ENCODE measurements at places on chromosomes 7 and 10. TPM values are rescaled to one million over a fixed set of nuclear protein-coding genes. Genes with fewer than 3 reads are reported as not detected.

NEUROD6 gene
- not detected for total RNA-seq

DNA sequence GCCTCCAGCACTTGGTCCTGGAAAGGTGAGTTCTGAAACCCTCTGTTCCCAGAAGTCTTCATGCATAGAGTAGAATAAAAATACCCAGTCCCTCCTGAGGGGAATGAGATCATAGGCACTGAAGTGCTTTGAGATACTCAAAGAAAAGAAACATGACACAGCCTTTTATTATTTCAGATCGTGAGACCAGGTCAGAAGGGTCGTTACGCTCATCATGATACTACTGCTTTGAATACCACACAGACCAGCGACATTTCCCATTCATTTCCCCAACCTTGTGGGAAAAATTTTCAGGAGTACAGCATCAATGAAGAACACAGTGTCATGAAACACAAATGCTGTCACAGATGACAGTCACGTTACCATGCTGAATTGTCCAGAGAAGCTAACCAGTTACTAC is 15.0 kb downstream of the CLRN3 start:
- no peak for DNase-seq

DNA sequence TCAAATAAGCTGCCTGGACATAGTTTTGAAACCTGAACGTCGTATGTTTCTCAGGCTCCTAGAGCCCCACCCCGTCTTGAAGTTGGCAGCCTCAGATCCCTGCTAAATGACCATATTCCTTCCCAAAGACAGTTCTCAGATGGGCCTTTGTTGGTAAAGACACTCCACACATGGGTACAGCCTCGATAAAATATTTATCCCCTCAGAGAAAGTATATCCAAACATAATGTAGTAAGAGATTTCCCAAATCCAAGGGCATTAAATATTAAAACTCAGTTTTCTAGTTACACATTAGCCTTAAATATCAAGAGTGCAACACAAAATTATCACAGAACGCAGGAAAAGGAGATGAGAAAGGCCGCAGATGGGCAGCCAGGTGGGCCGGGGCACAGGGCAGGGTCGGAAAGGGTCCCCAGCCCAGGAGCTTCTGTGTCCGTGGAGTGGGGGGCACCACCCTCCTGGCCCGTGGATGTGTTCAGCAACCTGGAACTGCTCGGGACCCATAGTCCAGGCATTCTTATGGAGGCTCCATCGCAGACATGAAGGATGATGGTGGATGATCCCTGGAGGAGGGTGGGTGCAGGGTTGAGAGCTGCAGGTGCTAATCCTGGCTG is 1.5 kb upstream of the CFAP46 start:
- no peak for DNase-seq

- DNase-seq = no peak
These were observed 97.7 kb upstream of the TMEM196 start for GRCh38 chr7:19871102-19871501.

GRCh38 chr10:125795637-125796190 is 20.1 kb upstream of the MMP21 start:
- no peak for DNase-seq

HTR5A gene
- total RNA-seq = not detected
